ENCODE measurements at places on chromosomes 5 and 9.

DNA sequence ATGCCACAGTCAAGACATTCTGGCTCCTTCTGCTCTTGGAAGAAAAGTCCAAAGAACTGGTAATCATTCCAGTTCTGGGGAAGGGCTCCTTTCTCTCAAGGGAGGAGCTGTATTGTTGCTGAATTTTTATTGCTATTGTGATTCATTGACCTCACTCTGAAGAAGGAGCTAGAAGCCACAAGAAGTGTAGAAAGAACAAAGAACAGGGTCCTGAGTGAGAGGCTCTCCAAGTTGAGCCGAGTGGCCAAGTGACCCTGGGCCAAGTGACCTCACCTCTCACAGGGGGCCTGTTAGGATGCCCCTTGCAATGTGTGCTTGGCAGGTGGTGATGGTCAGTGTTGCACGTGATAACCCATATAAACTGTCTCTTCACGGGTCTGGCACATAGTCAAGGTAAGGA is 173.3 kb downstream of the FGF18 start:
- no peak for DNase-seq

- no peak for DNase-seq
Observed at GRCh38 chr5:168179192-168179593, 112.3 kb upstream of the WWC1 start.

DNA sequence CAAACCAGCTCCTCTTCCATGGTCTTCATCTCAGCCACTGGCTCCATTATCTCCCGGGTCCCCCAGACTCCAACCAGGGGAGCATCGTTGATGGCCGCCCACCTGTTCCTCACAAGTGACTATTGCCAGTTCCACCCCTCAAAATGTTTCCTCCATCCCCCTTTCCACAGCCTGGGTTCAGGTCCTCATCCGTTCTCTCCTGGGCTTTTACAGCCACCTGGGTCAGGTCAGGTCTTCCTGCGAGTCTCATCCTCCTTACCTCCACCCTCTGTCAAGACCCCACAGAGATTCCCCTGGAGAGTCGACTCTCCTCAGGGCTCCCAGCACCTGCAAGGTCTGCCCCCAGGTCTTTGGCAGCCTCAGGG is 133.2 kb downstream of the PAX5 start:
- no peak for DNase-seq

GRCh38 chr5:166750376-166750775 is 1541.1 kb upstream of the WWC1 start:
- no peak for DNase-seq

DNA sequence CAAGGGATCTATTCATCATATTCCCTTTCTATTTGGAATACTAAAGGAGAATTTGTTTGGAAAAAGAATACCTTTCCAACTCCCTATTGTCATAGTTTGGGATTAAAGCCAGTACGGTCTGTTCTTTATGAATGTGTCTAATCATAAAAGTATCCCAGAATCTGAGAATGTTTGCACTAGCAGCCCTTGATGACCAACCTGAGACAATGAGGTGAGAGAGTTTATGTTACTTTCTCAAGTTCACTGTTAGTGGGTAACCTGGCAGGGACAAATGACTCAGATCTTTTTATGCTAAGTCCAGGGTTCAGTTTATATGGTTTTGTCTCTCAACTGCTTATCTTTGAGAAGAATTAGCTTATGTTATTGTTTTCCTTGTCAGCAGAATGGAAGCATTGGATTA is 25.3 kb upstream of the TLR4 start:
- DNase-seq: no peak

DNA sequence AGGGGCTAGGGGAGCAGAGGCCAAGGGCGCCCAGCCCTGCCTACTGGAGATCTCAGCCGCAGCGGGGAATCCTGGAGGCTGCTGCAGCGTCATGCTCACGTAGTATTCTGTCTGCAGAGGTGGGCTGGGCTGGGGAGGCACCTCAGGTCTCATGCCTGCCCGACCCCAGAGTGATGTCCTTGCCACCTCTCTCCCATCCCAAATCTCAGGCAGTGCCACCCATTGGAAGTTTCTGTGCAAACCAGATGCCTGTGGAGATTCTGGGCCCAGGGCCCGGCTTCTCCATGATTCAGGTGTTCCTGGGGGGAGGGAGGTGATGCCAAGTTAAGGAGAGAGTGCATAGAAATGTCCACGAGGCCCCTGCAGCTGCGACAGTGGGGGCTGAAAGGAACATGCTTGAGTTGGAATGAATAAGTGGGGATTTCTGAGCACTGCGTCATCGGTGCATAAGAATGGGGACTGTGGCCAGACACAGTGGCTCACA is 72.0 kb downstream of the ANKRD33B start:
- peak; percentile 17 for DNase-seq

GRCh38 chr9:136412962-136413361 is 2.5 kb downstream of the PMPCA start:
- no peak for DNase-seq

GRCh38 chr5:79086116-79086515 is 16.5 kb downstream of the BHMT2 start:
- DNase-seq: no peak

- DNase-seq: no peak
Observed at GRCh38 chr9:73151653-73152542, at the start of gene ANXA1. TSS of gene ANXA1 (plus strand) at chr9:73151865. CDS start at chr9:73158536, 6,671 bp downstream.

DNA sequence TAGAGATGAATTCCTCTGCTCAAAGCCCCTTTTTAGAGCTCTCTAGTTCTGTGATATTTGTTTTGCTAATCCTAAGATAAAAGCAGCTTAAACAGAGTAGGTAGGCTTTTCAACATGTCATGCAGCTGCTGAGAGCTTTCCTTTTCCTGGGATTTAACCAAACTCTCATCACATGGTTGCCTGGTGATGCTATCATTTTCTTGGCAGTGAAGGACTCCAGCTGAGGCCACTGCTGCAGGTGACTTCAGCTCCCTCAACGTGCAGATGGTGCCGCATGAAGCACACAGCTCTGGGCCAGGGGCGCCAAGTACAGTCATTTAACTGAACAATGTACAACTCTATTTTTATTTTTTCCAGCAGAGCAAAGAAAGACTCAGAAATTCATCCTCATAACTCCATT is 42.2 kb downstream of the SECISBP2 start:
- DNase-seq: no peak

- DNase-seq: no peak
Observed at GRCh38 chr9:4796988-4797853, 4.5 kb downstream of the RCL1 start.

DNA sequence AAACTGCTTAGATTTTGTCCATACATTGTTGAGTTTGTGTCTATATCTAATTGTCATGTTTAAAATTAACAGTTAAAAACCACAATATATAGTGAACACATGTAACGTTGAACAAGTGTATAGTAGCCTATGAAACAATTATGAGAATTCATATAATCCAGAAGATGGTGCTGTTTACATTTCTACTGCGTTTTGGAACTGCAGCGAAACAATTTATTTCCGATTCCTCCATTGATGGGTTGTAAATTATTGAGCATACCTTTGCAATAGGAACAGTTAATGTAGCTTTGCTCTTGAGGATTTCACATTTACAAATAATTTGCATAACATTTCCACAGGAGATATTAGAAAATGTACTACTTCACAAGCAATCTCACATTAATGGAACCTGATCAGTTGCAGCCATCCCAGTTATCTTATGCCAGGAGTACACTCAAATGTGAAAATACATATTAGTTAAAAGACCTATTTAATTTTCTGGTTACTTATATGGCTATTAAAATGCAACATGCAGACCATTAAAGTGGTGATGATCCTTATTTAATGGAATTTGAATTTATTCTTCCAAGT is 411.8 kb downstream of the CDH10 start:
- DNase-seq: no peak

DNA sequence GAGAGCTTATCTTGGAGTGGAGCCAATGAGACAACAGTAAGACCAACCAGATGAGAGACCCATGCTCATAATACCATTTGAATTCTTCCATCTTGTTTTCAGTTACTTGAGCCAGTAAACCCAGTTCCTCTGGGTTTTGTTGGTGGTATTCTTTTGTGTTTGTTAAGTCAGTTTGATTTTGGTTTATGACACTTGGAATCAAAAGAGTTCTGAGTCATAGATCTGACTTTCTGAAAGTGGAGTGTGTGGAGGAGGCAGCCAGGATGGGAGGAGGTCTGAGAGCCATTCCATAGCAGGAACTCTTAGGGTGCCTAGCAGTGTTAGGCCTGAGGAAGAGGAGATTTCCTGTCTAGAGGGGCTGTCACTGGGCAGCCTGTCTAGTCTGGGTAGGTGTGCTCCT is 24.6 kb upstream of the PANK3 start:
- no peak for DNase-seq

GRCh38 chr5:109857405-109858031 is 167.8 kb downstream of the MAN2A1 start:
- DNase-seq: no peak

GRCh38 chr9:136581614-136582447 is 36.0 kb upstream of the NOTCH1 start:
- no peak for DNase-seq

- peak; percentile 76 for DNase-seq
Observed at GRCh38 chr9:111525056-111525977, at the start of gene ZNF483. TSS of gene ZNF483 (plus strand) at chr9:111525179. CDS start at chr9:111527396, 2,217 bp downstream.

GRCh38 chr5:140591747-140592372 is 27.2 kb downstream of the SLC35A4 start:
- no peak for DNase-seq

GRCh38 chr9:14215614-14216013 is 98.3 kb downstream of the NFIB start:
- DNase-seq: no peak

DNA sequence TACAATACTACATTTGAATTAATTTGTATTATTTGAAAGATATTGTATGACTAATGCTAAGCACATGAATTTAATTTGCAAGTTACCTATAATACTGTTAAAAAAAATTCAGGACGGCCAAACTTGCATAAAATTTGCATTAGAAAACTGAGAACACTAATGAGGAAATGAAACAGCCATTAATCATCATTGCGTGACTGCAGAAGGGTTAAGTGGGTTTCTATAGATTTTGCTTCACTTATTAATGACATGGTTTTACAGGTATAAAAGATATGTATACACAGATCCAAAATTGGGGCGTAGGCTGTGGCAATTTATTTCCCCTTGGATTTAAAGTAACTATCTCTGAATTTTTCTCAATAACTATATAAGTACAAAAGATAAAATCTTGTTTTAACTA is 882.6 kb downstream of the PTPRD start:
- DNase-seq: no peak

DNA sequence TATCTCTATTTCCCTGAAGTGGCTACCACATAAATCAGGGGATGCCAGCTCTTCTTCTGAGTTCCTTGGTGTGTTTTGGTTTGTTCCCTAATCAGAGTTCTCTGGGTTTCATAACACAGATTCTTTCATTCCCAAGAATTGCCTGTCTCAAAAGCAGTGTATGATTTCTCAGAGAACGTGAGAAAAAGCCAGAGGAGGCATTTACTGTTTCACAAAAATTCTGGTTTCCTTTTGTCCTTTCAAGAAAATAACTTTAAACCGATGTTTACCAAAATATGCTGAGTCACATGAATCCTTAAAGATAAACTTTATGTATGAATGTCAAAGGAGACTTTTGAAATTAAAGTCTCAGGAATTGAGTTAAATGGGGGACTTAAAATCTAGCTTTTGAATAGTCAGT is 314.3 kb downstream of the EBF1 start:
- no peak for DNase-seq

DNA sequence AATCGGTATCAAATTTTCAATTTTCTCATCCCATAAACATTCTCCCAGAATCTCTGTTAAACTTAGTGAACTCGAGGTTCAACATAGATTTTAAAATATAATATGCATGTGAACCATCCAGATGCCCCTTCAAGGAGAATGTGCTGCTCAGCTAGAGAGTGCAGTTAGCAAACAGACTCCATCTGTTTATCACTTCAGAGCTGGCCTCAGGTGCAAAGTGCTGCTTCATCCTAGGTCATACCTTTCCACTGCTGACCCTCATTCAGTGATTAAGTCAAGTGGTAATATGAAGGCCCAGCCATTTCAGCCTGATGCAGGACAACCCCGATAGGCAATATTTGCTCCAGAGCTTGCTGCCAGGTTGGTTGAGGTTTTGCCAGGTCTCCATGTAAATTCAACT is 339.0 kb upstream of the POU5F2 start:
- no peak for DNase-seq

GRCh38 chr9:79489261-79490000 is 82.3 kb upstream of the TLE4 start:
- no peak for DNase-seq

DNA sequence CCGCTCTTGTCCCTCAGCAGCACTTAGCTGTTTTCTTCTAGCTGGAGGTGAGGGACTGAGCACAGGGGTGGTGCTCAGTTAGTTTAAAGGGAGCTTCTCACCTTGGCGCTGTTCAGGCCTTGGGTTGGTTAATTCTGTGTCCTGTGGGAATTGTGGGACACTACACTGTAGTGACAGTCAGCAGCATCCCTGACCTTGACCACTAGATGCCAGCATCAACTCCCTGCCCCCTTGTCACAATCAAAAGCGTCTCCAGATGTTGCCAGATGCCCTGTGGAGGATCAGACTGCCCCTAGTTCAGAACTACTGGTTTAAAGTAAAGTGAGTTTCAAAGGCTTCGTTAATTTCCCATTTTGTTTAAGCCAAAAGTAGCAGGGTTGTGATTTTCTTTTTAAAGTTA is 65.5 kb upstream of the DMRT3 start:
- no peak for DNase-seq

GRCh38 chr5:99636663-99637062 is 707.9 kb upstream of the CHD1 start:
- DNase-seq: no peak

- no peak for DNase-seq
Observed at GRCh38 chr9:83583151-83584014, 39.6 kb upstream of the IDNK start.

DNA sequence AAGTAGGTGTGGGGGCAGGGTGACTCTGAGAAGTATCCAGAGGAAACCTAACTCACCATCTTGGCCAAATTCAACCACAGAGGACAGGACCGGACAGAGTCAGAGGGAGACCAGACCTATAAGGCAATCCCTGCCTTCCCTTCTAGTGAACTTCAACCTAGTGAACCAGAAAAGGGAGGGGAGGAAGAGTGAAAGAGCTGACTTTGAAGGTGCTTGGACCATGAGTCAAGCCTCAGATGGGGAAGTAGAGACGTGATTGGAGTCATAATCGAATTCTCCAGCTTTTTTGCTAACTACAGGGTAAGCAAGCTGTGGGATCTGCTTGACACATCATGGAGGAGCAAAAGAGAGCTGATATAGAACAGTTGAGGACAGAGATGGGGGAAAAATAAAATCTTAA is 18.8 kb upstream of the KIF2A start:
- no peak for DNase-seq

DNA sequence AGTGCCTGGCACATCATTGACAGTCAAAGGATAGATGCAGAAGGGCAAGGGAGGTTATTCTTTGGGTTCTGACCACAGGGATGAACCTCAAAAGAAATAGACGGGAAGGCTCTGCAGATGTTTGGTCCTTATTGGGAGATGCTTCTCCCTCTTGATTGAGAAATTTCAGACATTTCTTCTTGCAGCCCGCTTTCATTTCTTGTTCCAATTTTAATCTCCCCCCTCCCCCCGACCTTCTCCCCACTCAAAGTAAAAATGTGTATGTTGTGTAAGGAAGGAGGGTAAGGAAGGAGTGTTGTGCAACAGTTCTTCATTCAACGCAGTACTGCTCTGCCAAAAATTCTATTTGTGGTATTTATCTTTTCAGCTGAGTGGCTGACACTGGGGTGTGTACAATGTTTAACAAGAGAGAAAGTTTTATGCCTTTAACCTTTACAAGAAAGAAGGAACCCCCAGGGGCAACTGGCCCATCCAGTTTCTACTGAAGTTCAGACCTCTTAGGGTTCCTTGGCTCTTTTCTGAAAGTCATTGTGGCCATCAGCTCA is 46.3 kb upstream of the TNFSF15 start:
- no peak for DNase-seq

- DNase-seq: no peak
Observed at GRCh38 chr5:43620944-43621505, 18.0 kb downstream of the NNT start.

GRCh38 chr9:130343445-130343918 is 77.9 kb downstream of the HMCN2 start:
- DNase-seq: peak; percentile 54
